Parietal lobe (tissue), 2 donors: ENCODE measurements at places on chromosomes 4 and X. TPM values are rescaled to one million over a fixed set of nuclear protein-coding genes. Genes with fewer than 3 reads are reported as not detected.

The PRKG2 gene
- total RNA-seq, result 15.3 TPM

The BBS12 gene
- 10.6 TPM for total RNA-seq

The SCFD2 gene
- total RNA-seq, result 50.4 TPM

The MAB21L2 gene
- total RNA-seq, result not detected

The PAGE5 gene
- not detected for total RNA-seq

The MAGEB6B gene
- not detected for total RNA-seq

The NXF3 gene
- not detected for total RNA-seq

The NSG1 gene
- 220 TPM for total RNA-seq

The SPON2 gene
- total RNA-seq, result 4.7 TPM

The ABCG2 gene
- total RNA-seq, result 15.0 TPM

The HELT gene
- 1.6 TPM for total RNA-seq

The CCKAR gene
- total RNA-seq, result 0.31 TPM

The PRRG3 gene
- 15.0 TPM for total RNA-seq

The CFP gene
- total RNA-seq, result 1.3 TPM

The CT45A10 gene
- not detected for total RNA-seq

The MAGEA1 gene
- not detected for total RNA-seq

The KLHL34 gene
- total RNA-seq, result not detected

The GCNA gene
- 5.3 TPM for total RNA-seq

The TSPAN7 gene
- total RNA-seq, result 81.7 TPM

The RAP2C gene
- total RNA-seq, result 11.9 TPM

The WNK3 gene
- 61.3 TPM for total RNA-seq

The VSIG1 gene
- total RNA-seq, result 0.31 TPM

The VCX2 gene
- total RNA-seq, result not detected

The PIGA gene
- 21.0 TPM for total RNA-seq

The GUF1 gene
- 48.2 TPM for total RNA-seq

The PRMT9 gene
- total RNA-seq, result 14.1 TPM

The GSTCD gene
- total RNA-seq, result 36.3 TPM

The CCDC160 gene
- total RNA-seq, result 0.31 TPM

The P2RY4 gene
- 0.63 TPM for total RNA-seq

The CXCL11 gene
- total RNA-seq, result not detected

The DSPP gene
- under 0.01 TPM for total RNA-seq

The PQBP1 gene
- total RNA-seq, result 34.7 TPM

The RASL11B gene
- total RNA-seq, result 20.3 TPM

The CLIC2 gene
- total RNA-seq, result 3.8 TPM

The EGF gene
- 0.31 TPM for total RNA-seq

The FMR1NB gene
- total RNA-seq, result not detected

The IDUA gene
- total RNA-seq, result 31.6 TPM

The DGKK gene
- 0.63 TPM for total RNA-seq

The RIPPLY1 gene
- total RNA-seq, result not detected

The KLHL4 gene
- total RNA-seq, result 36.3 TPM

The FDCSP gene
- total RNA-seq, result not detected

The CTAG1A gene
- not detected for total RNA-seq

The ACOT9 gene
- total RNA-seq, result 29.7 TPM

The GAK gene
- 75.7 TPM for total RNA-seq

The GLRB gene
- total RNA-seq, result 37.9 TPM

The EDNRA gene
- total RNA-seq, result 11.0 TPM

The TMSB15A gene
- 163 TPM for total RNA-seq

The ZNF330 gene
- 21.0 TPM for total RNA-seq

The TMEM154 gene
- total RNA-seq, result 0.63 TPM

The GPR82 gene
- total RNA-seq, result not detected

The OTUD6A gene
- not detected for total RNA-seq

The CXCL6 gene
- 0.31 TPM for total RNA-seq

The SLC16A2 gene
- 24.7 TPM for total RNA-seq
